Stimulated activated CD4-positive, alpha-beta T cell treated with anti-CD3 and anti-CD28 coated beads, Interleukin-1b, Interleukin-23, amount 100 ng/mL, for 24 hours (primary cell): ENCODE measurements at places on chromosomes 1 and 21.

GRCh38 chr1:153769221-153769620 lies 6.0 kb upstream of the SLC27A3 start:
- DNase-seq: no peak

DNA sequence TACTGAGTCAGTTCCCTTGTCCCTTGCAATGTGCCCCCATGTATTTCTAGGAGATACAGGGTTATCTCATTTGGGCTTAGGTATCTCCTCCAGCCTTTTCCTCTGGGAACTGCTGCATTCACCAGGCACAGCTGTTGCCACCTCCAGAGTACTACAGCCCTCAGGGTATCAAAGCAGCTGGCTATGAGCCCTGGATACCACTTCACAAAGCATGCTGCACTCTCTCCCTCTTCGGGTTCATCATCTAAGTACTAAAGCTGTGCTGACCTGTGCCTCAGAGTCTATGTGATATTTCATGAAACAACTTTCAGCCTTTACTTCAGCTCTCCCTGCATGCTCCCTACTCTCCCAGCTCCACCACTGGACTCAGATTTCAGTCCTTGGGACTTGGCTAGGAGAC lies 62.3 kb downstream of the CCDC185 start:
- no peak for DNase-seq

GRCh38 chr1:186165303-186165702 lies 209.8 kb downstream of the TPR start:
- DNase-seq: no peak

DNA sequence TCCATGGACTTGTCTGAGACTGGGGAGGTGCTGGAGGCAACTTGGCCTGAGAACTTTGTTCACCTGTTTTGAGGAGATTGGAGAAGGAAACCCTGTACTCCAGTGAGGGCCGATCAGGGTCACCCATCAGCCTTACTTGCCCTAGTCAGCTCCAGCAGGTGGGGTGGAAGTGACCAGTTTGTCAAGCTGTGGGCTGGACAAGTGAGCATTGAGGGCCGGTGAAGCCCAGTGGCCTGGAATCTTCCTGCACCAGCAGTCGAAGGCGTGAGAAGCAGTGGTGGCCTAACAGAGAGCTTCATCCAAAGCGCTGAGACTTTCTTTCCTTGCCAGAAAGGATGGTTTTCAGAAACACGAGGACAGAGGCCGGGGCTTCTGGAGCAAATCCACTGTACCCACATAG lies 9.6 kb downstream of the SLC37A1 start:
- DNase-seq: no peak

DNA sequence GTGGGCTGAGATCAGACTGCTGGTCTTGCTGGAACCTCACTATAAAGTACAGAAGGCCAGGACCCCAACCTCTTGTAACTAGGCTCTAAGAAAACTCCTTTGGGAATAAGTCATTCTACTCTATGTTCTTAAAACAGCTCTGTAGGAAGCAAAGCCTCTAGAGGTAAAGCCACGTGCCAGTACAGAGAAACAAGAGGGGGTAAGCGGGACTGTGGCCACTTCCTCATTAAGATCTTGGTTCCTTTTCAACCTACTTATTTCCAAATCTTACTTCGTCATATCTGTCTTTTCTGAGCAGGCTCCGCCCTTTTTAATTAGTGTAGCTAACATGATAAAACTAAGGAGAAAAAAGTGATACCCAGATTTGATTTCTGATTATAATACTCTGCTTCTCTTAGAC lies 3.8 kb downstream of the NCSTN start:
- DNase-seq: no peak

DNA sequence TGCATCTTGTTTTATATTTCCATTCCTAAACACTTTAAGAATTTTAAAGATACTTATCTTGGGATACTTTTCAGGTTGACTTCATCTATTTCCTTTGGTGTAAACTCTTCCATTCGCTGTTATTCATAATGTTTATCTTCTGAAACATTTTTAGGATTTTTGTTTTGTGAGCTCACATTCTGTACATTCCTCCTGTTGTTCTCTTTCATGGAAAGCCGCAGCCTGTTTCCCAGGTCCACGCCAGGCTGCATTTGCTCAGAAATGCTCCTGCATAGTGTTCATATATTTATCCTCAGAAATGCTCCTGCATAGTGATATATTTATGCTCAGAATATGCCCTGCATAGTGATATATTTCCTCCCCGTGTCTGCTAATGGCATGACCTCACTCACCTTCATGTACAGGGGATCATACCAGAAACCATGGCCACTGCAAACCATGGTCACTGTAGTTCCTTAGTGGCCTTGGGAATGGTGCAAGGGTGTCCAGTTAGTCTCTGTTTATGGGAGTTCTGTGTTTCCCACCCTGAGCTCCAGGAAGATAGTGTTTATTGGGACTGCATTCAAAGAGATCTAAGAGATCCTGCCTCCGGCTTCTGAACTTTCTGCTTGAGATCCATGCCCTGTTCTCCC lies 153.9 kb upstream of the GREM2 start:
- DNase-seq: no peak
